Activated naive CD4-positive, alpha-beta T cell treated with anti-CD3 and anti-CD28 coated beads, Interleukin-2, amount 50 U/mL, for 16 hours (primary cell): ENCODE measurements at places on chromosomes 6 and 20.

DNA sequence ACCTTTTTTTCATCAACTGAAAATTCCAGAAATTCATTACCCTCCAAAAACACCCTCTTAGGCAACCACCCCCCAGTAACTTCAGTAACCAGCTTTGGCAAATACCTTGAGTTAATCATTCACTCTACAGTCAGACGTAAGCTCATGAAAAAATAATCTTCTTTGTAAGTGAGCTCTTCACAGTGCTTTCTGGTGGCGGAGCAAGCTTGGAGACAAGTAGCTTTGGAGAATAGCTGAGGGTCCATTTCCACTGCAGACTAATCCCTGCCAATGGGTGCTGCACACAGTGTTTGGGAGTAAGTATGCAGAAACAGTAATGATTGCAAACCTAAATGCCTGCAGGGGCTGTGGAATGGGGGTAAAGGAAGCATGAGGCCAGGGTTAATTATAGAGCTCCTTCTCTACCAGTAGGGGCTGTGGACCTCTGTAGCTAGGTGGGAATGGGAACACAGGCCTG, 56.8 kb upstream of the HINT3 start:
- no peak for DNase-seq

DNA sequence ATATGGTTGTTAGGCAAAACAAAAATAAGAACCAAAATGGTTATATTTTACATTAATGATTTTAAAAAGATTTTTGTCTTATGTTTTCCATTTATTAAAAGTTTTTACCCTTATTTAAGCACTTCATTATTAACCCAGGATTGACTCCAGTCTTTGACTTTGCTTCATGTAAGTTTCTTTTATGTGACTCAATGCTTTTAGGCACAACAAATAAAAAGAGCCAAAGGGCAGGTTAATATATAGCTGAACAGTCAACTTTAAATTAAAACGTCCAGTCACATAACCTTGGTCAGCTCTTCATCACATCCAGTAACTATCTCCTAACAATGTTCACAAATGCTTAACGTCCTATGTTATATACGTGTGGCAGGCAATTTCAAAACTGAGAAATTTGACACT, 32.7 kb downstream of the COL21A1 start:
- DNase-seq: no peak

DNA sequence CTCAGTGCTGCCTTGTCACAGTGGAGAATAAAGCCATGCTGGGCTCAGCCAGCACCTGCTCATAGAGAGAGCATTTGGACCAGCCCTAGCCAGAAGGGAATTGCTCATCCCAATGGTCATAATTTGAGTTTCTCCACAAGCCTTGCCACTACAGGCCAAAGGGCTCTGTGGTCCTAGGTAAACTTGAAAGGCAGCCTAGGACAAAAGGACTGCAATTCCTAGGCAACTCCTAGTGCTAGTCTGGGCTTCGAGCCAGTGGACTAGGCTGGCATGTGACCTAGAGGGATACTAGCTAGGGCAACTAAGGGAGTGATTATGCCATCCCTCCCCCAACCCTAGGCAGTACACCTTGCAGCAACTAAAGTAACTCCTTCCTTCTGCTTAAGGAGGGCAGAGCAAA, 516.2 kb downstream of the BCKDHB start:
- DNase-seq: no peak

DNA sequence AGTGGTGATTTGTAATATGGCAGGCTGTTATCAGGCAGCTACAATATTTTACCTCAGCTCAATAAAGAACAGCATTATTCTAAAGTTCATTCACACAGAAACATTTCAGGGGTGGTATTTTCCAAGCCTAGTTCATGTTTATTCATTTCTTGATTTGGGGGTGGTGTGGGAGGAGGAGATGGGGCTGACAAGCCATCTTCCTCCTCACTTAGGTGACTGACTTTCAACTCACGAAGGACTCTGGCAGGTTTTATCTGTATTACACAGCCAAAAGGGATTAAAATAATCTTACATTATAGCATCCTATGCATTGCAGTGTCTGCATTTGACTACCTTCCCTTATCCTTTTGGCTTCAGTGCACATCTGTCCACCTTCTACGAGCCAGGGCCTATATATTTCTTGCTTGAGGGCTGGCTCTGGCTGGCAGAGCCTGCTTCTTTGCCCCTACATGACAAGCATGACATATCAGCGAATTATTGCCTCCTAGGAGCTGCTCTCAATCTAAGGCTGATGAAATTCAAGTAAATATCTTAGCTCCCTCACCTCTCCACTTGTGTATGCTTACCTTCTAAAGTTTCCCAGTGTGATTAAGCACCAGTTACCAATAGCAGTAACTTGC, 20.0 kb downstream of the KHDRBS2 start:
- DNase-seq: no peak

GRCh38 chr20:55172310-55173002, 697.1 kb downstream of the DOK5 start:
- no peak for DNase-seq

- DNase-seq: no peak
These were observed 84.1 kb downstream of the ZFAND3 start for GRCh38 chr6:37903351-37904340.

- no peak for DNase-seq
These were observed 129.5 kb upstream of the SGK1 start for GRCh38 chr6:134447423-134447822.

DNA sequence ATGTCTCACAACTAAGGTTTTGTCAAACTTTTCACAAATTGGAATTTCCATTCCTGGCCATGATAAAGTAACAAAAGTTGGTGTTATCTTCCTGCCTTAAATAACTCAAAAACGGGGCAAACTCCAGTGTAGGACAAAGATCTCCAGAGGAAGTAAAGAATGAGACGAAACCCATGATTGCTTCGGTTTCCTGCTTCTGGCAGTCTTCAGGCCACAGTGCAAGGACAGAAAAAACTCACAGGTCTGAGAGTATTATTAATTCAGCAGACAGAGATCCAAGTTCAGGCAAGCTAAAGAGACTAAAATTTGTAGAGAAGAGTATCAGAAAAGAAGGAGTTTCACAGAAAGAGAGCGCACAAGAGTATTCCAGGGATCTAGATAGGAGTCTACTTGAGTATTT, 64.8 kb upstream of the RCAN2 start:
- no peak for DNase-seq

GRCh38 chr20:1265226-1265915, 723 bp upstream of the SNPH start:
- DNase-seq: no peak

GRCh38 chr6:35468980-35469750, 964 bp downstream of the RPL10A start:
- DNase-seq: no peak

- DNase-seq: no peak
These were observed 111.6 kb upstream of the PLN start for GRCh38 chr6:118436482-118436881.

GRCh38 chr6:10585209-10585845, 64.2 kb downstream of the GCNT2 start:
- DNase-seq: no peak

- peak; percentile 55 for DNase-seq
These were observed 27.8 kb downstream of the PAQR8 start for GRCh38 chr6:52389626-52390360.

DNA sequence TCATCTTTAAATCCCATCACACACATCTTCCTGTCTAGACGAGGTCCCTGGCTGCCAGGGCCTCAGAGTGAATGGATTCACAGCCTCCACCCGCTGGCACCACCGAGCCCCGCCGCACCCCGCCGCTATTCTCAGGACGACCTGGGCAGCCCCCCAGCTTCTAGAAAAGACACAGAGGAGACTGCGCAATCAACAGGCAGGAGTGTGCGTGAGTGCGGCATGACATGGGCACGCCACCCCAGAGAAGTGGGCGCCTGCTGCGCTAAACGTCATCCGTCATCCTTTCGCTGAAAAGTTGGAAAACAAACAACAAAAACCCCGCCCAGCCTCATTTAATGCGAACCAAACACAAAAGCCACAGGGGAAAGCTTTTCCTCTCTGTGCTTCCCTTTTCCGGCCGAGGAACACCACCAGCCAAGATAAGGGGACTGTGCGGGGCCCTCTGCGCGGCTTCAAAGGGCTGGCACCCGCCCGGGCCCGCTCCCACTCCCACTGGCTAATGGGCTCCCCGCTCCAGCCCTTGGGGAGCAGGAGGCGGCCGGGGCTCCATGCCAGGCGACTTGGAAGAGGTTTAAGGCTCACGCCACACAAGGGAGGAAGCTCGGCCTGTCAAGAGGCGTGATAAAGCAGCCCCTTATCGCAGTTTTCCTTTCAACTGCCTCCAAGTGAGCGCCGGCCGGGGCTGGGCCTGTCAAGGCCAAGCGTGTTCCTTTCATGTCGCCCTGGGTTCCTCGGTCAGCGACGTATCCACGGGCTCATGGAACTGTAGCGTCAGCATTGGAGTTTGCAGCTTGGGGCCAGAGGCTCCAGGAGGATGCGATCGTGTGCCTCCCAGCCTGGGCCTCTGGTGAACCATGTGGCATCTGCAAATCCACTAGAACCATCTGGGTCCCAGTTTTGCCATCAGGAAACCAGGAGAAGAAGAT, 50.1 kb downstream of the NFATC2 start:
- no peak for DNase-seq

GRCh38 chr6:79385333-79385732, 150.9 kb upstream of the HMGN3 start:
- no peak for DNase-seq

GRCh38 chr6:27758491-27758890, 153.7 kb downstream of the OR2B2 start:
- no peak for DNase-seq

GRCh38 chr20:44264287-44264686, 17.2 kb downstream of the GDAP1L1 start:
- DNase-seq: no peak

GRCh38 chr6:108596956-108597355, 36.2 kb downstream of the FOXO3 start:
- no peak for DNase-seq

GRCh38 chr20:54468082-54468481, 7.3 kb upstream of the DOK5 start:
- no peak for DNase-seq

DNA sequence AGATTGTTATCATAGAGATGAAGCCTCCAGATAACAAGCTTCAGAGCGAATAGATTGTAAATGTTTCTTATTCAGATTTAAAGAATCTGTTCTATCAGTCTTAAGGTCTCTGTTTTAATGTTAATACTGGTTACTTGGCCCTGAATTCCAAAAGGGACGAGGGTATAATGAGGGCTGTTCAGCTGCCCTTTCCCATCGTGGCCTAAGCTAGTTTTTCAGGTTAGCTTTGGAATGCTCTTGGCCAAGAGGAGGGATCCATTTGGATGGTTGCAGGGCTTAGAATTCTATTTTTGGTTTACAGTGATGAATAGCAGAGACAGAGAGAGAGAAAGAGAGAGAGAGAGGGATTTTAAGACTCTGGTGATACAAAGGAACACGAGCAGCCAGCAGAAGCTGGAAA, 62.8 kb upstream of the UFL1 start:
- no peak for DNase-seq

DNA sequence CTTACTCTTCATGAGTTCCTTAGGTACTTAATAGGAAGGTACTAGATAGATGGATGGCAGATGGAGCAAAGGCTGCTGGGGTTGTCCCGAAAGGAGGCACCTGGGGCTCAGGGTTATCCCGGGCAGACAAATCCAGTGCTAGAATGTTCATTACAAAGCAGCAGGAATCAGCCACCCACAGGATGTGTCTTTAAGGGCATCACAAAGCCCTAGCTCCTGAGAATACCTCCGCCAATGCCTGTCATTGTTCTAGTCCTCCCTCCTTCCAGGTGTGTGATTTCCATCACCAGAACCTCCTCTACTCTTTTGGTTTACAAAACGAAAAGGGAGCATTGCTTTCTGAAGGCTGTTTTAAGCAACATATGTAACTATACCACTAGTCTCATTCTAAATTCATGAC, 138.1 kb downstream of the KIF6 start:
- DNase-seq: no peak

DNA sequence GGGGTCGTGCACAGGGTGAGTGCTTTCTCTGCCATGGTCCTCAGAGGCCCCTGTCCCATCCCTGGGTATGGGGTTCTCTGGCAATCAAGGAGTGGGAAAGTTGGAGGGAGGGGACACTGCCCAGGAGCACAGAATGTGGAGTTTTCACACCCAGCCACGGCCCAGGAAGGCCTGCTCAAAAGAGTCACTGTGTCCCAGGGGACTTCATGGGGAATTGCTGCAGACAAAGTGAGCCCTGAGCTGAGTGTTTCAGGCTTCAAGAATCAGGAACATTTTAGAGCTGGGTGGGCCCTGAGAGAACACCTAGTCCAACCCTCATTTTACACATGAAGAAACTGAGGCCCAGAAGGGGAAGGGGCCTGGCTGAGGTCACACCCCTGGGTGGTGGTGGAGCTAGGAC, 5.7 kb downstream of the MAPK13 start:
- no peak for DNase-seq

DNA sequence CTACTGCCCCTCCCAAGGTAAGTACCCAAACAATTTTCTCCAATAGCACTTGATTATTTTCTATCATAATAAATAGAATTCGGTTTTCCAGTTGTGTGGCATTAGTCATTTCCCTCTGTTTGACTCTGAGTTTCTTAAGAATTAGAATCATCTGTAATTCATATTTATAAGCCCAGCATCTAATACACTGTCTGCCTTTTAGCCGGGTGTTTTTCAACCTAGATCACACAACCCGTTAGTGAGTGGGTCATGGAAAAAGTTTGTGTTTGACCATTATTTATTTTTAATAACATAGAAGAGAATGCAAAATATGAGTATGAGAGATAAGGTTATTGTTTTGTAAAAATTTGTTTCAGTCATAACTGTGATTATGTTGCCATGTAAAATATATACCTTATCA, 701.6 kb downstream of the RFPL4B start:
- no peak for DNase-seq

GRCh38 chr20:34100576-34100975, 11.5 kb downstream of the EIF2S2 start:
- DNase-seq: no peak

DNA sequence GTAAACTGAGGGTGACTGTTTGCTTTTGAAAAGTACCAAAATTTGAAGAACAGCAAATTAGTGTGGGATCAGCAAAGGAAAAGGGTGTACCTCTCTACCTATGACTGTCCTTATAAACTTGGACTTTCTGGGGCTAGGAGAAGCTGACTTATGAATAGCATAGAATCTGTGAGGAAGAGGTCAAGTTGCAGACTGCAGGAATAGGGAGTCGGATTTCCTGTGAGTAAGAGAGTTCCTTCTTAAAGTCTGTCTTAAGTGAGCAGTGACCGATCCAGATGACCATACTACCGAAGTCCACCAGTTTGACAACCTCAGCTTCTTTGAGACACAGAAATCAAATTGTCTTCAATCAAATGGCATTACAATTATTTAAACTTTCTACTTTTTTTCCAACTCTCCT, 708.7 kb downstream of the UTRN start:
- no peak for DNase-seq
